AG04450 (cell line): ENCODE measurements at places on chromosomes 13 and 19.

DNA sequence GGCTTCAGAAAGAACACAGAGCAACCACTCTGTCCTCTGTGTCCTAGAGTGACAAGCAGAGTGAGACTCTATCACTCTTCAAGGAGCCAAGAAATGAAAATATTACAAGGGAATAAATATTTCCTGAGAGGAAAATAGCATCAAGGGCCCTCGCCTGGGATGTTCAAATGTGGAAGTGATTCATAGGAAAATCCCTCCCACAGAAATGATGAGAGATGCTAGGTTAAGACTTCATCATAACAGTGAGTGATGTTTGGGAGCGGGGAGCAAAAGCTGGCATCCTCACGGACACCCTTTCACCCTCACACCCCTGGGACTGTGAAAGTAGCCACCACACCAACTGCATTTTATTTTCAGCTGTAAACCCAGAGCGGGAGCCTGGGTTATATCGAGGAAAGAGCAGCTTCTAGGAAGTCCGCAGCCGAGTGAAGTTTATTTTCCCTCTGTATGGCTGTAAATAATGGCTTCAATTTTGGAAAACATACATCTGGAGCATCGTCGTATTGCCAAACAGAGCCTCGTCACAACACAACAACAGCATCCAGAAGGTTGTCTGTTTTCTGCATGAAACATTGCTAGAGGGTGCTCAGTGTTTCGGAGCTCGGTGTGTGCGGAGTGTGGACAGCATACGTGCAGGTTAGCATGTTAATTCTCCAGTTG lies 54.8 kb downstream of the DLEU7 start:
- DNase-seq: no peak

DNA sequence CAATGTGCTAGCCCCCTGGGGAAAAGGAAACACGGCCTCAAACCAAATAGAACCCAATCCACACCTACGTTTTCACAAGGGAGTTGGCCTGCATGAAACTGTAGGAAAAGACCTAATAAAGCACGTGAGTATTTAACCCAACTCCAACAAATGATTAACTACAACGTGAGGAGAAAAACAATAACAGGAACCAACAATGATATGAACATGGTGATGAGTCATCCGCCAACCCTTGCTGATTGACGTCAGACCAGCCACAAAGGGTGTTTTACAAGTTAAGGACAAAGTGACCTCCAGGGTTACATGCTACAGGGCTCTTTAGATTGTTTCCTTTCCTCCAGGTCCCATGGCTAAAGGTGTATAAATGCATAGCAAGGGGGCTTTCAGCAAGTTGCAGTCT lies 460.5 kb downstream of the COG6 start:
- DNase-seq: no peak

DNA sequence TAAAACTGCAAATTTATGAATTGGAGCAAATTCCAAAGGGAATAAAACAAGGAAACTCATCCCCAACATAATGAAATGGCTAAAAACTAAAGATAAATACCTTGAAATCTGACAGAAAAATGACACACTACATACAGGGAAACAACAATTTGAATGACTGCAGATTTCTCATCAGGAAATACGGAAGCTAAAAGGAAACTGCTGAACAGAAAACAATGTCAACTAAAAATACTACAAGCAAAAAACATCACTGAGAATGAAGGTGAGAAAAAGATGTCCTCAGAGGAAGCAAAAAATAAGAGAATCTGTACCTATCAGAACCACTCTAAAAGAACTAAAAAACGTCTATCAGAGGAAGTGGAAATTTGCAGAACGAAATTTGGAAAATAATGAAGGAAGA lies 39.5 kb downstream of the ZSWIM9 start:
- DNase-seq: no peak

DNA sequence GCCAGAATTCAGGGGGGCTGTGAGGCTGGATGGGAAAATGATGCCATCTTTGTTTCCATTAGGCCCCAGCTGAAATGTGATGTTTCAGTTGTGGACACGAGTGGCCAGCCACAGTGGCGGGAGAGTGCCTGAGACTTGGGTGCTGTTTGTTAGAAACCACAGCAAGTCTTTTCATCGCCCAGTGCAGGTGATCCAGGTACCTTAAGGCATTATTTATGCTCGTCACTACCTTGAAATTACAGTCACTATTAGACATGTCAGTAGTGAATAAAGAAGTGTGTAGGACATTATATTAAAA lies 82.5 kb upstream of the TM9SF2 start:
- DNase-seq: no peak

DNA sequence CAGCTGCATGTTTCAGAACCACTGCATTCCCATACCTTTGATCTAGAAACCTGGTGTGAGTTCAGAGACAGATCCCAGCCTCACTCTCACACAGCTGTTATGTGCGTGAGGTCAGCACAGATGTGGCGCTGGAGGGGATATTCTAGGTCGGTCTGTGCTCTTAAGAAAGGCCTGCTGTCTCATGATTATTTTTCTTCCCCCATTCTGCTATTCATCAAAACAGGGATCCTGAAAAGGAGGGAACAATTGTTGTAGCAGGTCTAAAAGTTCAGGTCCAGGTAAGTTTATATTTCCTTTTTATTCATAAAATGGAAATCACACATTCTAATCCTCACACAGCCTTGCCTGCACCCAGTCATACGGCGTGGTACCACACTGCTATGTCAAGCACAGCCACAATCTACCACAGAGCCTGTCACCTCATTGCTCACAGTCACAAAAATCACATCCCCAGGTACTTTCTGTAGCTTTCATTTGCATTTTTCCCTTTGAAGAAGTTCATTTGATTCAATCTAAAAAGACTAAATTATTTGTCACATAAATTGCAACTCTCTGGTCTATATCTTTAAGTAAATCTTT lies 867 bp downstream of the ZNF546 start:
- no peak for DNase-seq

DNA sequence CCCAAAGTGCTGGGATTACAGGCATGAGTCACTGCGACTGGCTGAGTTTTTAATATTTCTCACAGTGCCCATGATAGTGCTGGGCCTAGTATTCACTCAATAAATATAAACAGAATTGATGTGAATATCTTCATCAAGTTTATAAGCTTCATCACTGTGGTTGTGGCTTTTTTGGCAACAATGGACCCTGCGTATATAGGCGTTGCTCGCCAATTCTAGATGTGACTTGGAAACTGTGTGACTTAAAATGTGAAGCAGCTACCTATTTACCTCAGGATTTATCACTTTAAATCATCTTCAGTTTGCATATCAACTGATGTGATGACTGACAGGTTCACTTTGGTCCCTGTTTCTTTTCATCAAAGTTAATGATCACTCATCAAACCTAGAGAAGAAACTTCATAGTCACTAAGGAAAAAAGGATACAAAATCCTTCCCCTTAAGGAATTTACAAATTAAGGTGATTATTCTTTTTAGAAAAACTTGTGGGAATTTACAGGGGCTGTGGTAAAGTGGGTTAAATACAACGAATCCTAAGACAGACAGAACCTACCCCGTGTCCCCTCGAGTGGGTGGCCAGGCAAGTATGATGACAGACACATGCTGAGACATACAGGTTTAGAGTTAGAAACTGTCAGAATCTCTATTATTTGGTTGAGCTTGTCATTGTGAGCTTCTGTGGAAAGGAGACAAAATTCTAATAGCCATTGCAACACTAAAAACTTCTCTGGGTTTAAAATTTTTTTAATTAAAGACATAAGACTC lies 101.3 kb downstream of the AKAP11 start:
- DNase-seq: no peak

DNA sequence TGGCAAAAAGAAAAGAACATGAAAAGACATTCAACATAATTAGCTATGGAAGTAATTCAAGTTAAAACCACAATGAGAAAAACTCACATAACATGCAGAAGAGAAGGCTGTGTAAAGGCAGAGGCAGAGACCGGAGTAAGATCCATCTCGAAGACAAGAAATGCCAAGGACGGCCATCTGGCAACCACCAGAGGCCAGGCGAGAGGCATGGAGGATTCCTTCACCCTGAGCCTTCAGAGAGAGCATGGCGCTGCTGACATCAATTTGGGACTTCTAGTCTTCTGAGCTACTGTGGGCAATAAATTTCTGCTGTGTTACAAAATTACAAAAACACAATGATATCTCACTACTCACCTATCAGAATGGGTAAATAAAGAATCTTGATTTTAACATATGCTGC lies 381.0 kb downstream of the TSHZ3 start:
- DNase-seq: no peak

GRCh38 chr19:1167687-1168571 lies 6.1 kb downstream of the SBNO2 start:
- no peak for DNase-seq

DNA sequence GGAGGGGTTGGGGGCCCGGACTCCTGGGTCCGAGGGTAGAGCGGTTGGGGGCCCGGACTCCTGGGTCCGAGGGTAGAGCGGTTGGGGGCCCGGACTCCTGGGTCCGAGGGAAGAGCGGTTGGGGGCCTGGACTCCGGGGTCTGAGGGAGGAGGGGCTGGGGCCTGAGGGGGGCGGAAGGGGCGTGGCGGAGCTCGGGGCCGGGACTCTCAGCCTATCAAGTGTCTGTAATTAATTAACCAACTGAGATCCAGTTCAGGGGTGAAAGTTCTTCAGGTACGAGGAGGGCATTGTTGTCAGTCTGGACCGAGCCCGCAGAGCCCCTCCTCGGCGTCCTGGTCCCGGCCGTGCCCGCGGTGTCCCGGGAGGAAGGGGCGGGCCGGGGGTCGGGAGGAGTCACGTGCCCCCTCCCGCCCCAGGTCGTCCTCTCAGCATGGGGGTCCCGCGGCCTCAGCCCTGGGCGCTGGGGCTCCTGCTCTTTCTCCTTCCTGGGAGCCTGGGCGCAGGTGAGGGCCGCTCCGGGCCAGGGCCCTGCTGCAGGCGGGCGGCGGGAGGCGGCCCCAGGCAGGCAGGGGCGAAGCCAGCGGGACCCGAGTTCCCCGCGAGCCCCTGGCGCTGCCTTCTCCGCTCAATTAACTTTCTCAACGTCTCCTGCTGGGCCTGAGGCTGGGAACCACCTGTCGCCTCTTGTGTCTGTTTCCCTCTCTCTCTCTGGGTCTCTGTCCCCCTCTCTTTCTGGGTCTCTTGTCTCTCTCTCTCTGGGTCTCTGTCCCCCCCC lies 697 bp downstream of the FCGRT start:
- no peak for DNase-seq

DNA sequence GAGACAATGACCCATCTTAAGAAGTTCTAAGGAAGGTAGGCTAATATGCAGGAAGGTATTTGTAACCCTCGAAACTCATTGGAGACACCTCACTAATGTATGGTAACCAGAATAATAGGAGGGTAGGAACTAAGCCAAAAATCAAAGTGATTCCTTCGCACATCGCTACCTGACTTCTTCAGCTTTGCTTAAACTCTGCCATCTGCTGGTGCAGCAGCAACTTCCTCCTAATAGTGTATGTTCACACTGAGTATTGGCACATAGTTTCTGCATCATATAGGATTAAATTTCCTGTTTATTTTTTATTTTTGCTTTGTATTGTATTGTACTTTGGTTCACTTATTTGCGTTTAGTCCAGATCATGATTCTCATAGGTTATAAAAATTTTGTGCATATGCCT lies 676.2 kb downstream of the GPC5 start:
- no peak for DNase-seq

- no peak for DNase-seq
Measured at GRCh38 chr13:74850893-74851292, 631.1 kb downstream of the TBC1D4 start.

GRCh38 chr13:78102121-78102677 lies 183.6 kb upstream of the EDNRB start:
- no peak for DNase-seq

DNA sequence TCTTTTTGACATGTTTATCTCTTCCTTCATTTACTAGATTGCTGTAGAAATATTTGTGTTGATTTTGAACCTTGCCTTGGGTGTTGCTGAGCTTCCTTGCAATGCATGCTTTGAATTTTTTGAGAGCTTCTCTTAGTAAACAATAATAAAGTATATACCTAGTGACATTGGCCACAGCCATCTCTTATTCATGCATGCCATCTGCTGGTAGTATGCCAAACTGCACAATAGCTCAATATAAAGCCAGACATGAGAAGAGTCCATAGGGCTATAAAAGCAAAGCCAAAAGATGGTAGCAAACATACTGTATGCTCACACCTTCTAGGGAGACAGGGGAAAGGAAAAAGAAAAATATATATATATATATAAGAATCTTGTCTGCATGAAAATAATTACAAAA lies 18.9 kb upstream of the ZSCAN5A start:
- DNase-seq: peak; percentile 18

GRCh38 chr19:37950471-37951175 lies 43.6 kb downstream of the SIPA1L3 start:
- DNase-seq: no peak

DNA sequence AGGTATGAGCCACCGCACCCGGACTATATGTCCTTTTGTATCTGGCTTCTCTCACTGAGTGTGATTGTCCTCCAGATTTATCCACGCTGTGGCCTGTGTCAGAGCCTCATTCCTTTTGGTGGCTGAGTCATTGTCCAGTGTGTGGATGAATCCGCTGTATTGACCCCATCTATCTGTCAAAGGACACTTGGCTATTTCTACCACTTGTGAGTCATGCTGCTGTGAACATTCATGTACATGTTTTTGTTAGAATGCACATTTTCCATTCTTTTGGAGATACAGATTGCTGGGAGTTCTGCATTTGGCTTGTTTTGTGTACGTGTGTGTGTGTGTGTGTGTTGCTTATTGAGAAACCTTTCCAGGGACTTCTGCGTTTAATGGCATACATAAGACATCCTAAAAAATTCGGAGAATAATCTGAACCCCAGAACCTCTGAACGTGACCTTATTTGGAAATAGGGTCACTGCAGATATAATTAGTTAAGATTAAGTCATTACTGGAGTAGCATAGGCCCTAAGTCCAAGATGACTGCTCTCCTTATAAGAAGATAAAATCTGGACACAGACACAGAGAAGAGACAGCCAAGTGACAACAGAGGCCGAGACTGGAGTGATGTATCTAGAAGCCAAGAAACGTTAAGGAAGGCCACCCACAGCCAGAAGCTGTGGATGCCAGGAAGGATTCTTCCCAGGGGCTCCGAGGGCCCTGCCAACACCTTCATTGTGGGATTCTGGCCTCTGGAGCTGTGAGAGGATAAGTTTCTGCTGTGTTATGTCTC lies 4.9 kb upstream of the GIPC3 start:
- peak; percentile 81 for DNase-seq

DNA sequence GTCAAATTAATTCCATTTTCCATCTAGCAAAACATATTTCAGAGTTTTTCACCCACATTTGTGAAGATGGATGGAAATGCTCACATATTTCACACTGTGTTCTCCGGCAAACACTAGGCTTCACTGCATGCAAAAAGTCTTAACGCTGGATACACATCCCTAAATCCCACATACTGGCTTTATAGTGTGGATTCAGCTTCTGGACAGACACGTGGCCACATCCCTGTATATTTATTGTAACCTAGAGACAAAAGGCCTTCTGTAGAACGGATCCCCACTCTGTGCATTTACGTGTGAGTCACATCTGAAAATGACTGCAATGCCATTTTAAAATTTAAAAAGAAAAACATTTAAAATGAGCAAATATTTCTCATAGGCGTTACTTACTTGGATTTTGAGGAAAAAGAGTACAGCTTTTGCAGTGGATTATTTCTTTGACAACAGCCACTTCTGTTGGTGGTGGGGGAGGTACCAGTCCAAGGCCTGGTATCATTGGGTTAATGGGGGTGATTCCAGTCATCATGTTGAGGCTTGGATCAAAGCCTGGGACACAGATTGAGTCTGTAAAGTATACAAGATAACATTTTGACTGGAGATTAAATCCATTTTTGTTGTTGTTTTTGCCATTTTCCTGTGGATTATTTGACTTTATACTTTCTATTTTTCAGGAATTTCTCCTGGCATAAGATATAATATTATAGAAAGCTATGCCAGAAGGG lies 337.7 kb downstream of the DNAJC15 start:
- no peak for DNase-seq
